Esophagus squamous epithelium (tissue), 5 donors: ENCODE measurements at places on chromosomes 2 and 18.

- DNase-seq: no peak
Measured at GRCh38 chr2:182606728-182607681, 109.1 kb upstream of the DNAJC10 start.

- no peak for DNase-seq
Measured at GRCh38 chr2:237345891-237346640, 67.9 kb downstream of the COL6A3 start.

- DNase-seq: no peak
Measured at GRCh38 chr2:70431716-70432347, 121.8 kb downstream of the TGFA start.

- DNase-seq: no peak
Measured at GRCh38 chr2:32632089-32632488, 4.2 kb downstream of the TTC27 start.

DNA sequence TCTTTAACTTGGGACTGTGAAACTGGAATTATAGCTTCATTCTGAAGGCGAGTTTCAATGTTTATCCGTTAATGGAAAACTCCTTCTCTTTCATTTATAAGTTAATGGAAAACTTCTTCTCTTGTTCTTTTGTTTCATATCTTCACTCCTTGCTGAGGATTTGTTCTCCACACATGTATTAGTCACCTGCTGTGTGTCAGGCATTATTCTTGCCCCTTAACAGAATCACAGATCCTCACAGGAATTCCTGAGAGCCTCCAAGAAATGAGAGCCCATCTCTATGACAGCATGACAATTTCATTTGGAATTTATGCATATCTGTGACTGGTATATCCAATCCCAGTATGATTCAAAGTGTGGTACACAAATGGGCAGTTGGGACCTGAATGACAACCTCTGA is 545.8 kb downstream of the BCL11A start:
- no peak for DNase-seq

DNA sequence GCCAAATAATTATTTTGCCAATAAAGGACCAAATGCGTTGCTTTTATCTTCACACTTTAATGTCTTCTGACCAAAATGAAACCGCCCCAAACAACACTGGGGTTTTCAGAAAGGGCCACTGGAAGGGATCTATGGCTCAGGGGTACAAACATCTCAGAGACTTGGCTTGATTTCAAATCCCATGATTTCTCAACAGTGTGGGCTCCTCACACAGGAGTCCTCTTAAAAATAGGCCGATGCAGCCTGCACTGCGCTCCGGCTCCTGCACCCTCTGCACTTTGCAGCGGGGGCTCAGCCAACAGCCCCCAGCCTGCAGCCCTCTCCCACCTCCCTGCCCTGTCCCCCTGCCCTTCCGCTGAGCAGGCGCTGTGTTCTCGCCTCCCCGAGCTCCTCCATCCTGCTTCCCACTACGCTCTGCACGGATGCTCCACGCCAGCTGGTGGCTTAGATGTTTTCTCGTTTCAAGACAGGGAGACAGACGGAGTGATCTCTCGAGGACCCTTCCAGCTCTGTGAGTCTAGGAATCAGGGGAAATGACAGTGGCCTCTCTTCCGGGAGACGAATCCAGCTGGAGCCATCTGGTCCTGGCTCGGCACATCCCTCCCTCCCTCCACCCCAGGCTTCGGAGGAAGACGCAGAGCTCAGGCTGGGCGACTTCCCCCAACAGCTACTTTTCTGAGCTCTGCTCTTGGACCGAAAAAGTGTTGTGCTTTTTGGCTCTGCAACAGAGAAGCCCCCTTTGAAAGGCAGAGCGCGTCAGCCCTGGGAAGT is 71.4 kb downstream of the KCNF1 start:
- no peak for DNase-seq

GRCh38 chr2:102606353-102606752 is 13.0 kb upstream of the SLC9A2 start:
- DNase-seq: no peak

- no peak for DNase-seq
Measured at GRCh38 chr18:35572644-35573043, 8.9 kb upstream of the GALNT1 start.

GRCh38 chr2:106168657-106169056 is 25.4 kb downstream of the UXS1 start:
- DNase-seq: no peak

DNA sequence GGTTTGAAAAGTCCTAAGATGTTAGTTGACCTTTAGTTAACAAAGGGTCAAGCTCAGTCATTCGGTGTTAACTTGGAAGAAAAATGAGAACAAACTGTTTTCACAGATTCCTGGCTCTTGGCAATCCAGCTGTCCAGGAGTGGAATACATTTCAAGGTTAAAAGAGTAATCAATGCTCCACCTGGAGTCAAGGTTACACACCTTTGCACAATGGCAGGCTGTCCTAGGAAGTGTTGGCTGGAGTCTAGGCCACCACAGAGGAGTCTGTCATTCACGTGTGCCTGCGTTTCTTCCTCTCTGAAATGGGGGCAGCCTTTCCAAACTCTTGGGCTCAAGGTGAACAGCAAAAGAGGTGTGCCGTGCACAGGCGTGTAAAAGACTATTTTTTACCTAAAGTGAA is 6.3 kb upstream of the ID2 start:
- DNase-seq: no peak

DNA sequence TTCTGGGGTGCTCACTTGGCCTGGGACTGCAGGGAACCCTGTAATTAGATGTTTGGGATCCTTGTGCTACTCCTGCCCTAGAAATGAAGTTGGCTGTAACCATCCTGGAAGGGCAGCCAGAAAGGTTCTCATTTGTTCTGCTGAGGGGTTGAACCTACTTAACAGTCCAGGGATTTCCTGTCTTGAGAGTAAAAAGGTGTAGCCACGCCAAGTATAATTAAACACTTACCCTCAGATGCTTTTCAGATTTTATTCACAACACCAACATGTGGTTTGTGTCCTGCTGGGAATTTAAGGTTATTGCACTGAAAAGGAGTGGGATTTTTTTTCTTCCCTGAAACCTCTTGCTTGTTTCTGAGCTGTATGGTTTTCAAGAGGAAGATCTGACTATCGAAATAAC is 222.4 kb upstream of the APCDD1 start:
- no peak for DNase-seq

- DNase-seq: no peak
Measured at GRCh38 chr18:60413944-60414547, 41.5 kb upstream of the MC4R start.

DNA sequence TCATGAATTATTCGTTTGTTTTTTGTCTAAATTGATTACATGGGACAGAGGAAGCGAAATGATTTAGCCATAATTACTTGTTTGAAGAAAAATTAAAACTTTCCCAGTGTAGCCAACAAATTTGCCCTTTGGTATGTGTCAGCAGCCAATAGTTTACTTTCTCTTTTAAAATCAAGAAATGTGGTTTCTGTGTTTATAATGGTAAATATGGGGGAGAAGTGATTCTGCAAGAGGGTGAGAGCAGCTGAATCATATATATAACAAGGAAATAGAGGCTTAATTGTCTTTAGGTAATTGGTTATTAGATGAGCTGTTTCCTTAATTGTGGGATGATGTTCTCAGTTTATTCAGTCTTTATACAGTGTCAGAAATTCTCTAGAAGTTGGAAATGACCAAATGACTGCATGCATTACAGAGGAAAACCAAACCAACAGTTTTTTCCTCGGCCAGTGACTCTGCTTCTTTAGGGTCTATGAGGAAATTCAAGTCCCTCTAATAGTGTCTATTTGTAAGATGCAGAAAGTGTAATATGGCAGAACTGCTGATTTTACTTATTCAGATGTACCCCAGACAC is 132.9 kb downstream of the AGPS start:
- DNase-seq: no peak

DNA sequence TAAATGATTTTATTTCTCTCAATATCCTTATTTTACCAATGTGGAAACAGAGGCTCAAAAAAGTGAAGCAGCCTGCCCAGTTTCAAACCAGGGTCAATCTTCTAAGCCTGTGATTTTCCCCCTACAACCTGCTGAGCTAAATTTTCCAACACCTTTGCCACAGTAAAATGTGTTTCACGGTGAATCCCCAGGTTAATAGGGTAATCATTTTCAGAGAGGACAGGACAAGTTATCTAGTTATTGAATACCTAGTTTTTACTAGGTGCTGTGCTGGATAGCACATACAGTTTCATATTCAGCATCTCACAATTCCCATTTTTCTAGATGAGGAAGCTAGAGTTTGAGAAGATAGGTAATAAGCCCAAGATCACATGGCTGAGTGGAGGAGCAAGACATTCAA is 236.6 kb downstream of the PTH2R start:
- no peak for DNase-seq

- DNase-seq: no peak
Measured at GRCh38 chr2:233301811-233302210, 5.8 kb upstream of the SAG start.
